ENCODE measurements at places on chromosomes 16 and 17.
A peak's percentile ranks its signal among the peaks of the same experiment; 100 is the strongest.

- DNase-seq = peak; percentile 39
These were observed 720 bp downstream of the METRN start for GRCh38 chr16:715477-716199.

- no peak for DNase-seq
These were observed 102.6 kb downstream of the SDR42E1 start for GRCh38 chr16:81908466-81909262.

DNA sequence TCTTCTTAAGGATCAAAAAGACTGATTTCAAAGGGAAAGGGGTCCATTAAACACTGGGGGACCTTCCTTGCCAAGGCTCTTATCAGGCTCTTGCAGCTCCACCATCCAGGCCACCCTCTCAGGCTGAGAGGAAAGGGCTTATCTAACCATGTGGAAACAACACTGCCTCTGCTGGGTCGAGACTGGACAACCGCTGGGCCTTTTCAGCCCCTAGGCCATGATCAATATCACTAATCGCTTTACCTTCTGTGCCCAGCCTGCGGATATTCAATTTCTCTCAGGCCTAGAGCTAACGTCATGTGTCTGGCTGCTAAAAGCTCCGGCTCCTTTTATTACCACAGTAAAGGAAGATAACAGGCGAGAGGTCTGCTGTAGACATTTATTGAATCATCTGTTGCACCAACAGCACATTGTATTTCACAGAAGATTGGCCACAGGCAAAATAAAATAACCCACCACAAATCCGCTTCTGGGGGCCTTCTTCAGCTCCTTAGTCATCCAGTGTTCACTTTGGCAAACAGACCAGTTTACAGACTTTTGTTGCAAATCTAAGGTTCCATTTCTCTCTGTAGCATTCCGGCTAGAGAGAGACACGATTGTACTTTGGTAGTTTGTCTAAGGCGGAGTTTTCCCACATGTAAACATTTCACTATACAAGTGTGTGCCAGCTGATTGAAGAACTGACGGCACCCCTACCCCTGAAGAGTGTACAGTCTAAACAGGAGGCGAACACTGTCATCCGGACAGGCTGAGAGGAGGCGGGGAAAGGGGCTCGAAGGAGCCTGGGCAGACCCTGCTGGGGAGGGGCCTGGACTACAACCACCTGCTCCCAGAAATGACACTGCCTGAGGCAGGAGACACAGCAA is 13.9 kb downstream of the CYB561 start:
- no peak for DNase-seq

GRCh38 chr16:29995324-29995910 is at the start of gene HIRIP3:
HIRIP3 (minus strand) TSS chr16:29995617; CDS start chr16:29995605, 12 bp downstream.
- DNase-seq = peak; percentile 88

DNA sequence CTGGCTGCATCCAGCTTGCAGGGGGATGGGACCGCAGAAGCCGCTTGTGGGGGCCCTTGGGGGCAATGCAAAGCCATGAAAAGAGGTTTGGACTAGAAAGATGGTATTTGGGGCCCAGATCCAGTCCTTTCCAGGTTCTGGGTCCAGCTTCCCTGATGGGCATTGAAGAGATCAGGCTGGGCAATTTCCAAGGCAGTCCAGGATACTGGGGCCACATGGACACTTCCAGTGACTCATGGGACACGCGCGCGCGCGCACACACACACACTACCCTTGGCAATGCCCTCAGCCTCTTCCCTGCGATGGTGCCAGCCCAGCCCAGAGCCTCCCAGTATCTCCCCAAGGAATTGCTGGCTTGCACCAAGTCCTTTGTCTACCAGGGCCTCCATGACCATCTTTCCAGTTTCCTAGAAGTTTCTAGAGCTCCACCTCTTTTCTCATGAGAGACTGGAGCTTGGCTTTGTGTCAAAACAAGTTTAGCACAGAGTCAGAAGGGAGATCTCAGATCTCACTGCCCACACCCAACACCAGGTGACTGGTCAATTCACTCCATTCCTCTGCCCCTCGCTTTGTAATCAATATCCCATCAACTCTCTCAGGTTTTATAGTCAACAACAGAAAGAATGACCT is 44.3 kb downstream of the WNT3 start:
- DNase-seq = no peak

- no peak for DNase-seq
These were observed 32.0 kb upstream of the SUPT4H1 start for GRCh38 chr17:58383892-58384462.

GRCh38 chr16:90026135-90026534 is 6.9 kb upstream of the DBNDD1 start:
- DNase-seq = no peak

GRCh38 chr16:80931801-80932707 is 74.6 kb downstream of the CMC2 start:
- peak; percentile 11 for DNase-seq

DNA sequence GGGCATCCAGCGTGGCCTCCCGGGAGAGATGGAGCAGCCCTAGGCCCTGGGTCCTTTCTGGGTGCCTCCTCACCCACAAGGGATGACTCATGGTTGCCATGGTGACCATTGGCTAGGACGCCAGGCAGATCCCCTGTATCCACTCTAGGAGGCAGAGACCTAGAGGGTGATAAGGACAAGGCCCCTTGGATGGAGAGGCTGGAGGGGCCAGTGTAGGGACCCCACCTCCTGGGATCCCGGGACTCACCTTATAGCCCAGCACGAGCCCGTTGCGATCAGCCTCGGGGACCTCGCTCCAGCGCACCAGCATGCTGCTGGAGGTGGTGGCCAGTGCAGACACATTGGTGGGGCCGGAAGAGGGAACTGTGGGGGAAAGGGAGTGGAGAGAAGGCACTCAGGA is 82.2 kb upstream of the CDC42EP4 start:
- no peak for DNase-seq

DNA sequence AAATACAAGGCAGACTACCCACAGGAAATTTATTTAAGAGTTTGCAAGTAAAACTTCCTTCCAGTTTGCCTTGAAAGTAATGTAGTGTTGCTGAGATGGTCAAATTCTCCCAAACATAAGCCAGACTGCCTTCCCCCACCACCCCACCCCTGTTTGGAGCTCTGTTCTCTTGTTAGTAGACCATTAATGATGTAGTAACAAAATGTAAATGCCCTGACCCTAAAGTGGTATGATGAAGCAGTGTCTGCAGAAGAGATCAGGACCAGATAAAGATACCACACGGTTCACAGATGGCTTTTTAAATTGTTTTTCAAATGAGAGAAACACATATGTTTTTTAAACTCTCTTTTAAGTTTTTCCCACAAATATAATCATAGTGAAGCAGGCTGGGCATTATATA is 136.4 kb upstream of the TMEM97 start:
- DNase-seq = no peak

GRCh38 chr16:46889245-46889941 is 5.2 kb downstream of the GPT2 start:
- no peak for DNase-seq

- DNase-seq = no peak
These were observed 17.8 kb upstream of the KCNH6 start for GRCh38 chr17:63505341-63505740.

DNA sequence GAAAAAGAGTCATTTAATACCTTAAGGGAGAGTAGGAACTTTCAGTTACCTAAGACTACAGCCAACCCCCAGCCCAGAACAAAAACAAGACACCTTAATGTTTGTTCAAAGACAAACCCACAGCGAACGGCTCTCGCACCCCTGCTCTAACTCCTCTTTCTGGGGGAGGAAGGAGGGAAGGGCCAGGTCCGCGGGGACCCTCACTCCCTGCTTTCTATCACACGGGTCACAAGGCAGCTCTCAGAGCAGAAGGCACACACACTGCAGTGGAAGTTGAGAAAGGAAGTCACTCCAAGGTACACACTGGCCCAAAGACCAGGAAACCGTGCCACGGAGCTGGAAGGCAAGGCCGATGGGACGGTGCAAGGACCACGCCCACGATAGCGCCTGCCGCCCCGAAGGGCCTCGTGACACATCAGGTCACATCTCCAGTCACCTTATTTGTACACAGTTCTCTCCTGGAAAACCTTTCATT is 10.0 kb downstream of the LITAFD start:
- no peak for DNase-seq

GRCh38 chr17:17129466-17129865 is 76.7 kb downstream of the PLD6 start:
- DNase-seq = no peak

- DNase-seq = no peak
These were observed 440.6 kb downstream of the CDH8 start for GRCh38 chr16:61595605-61596004.

GRCh38 chr16:25260416-25260815 is 2.8 kb upstream of the ZKSCAN2 start:
- DNase-seq = no peak

- no peak for DNase-seq
These were observed 128.4 kb upstream of the GOT2 start for GRCh38 chr16:58862334-58863021.

DNA sequence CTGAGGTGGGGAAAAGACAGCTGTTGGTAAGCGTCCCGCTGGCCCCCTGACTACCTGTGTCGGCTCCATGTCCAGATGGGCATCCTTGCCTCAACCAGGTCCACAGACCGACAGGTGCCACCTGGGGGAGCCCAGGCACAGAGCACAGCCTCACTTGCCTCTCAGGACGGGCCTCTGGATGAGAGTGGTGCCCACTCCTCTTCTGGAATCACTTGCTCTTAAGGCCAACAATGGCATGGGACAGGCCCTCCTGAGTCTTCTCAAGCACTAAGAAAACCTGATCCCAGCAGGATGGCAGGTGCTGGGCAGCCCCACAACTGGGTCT is 17.2 kb downstream of the SLC16A3 start:
- no peak for DNase-seq

DNA sequence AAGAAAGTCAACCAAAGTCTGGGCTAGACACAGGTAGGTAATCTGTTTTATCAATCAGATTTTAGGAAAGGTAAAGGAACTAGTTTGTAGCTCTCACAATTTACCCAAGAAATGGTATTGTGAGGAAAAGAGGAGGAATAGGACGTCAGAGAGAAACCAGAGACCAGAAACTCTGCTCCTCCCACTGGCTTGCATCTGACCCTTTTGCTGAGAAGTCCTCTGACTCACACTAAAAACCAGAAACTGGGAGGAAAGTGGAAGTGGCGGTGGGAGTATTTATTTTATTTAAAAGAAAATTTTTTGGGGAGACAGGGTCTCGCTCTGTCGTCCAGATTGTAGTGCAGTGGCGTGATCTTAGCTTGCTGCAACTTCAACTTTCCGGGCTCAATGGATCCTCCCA is 38.0 kb upstream of the MNT start:
- DNase-seq = no peak

DNA sequence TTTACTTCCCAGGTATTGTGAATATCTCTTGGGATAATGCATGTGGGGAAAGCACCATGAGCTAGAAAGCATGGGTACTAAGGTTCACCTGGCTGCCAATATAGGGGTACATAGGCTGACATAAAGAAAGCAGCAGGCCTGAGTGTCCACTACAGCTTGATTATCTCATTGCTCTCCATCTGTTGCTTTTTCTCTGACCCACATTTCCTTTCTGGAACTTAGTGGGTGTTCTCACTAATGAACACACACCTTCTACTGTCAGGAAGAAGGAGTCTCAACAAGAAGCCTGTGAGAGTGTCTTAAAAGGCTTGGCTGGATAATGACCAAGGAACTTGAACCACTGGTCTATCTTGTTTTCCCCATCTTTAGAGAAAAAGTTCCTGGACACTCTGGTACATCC is 62.5 kb downstream of the CA10 start:
- no peak for DNase-seq

DNA sequence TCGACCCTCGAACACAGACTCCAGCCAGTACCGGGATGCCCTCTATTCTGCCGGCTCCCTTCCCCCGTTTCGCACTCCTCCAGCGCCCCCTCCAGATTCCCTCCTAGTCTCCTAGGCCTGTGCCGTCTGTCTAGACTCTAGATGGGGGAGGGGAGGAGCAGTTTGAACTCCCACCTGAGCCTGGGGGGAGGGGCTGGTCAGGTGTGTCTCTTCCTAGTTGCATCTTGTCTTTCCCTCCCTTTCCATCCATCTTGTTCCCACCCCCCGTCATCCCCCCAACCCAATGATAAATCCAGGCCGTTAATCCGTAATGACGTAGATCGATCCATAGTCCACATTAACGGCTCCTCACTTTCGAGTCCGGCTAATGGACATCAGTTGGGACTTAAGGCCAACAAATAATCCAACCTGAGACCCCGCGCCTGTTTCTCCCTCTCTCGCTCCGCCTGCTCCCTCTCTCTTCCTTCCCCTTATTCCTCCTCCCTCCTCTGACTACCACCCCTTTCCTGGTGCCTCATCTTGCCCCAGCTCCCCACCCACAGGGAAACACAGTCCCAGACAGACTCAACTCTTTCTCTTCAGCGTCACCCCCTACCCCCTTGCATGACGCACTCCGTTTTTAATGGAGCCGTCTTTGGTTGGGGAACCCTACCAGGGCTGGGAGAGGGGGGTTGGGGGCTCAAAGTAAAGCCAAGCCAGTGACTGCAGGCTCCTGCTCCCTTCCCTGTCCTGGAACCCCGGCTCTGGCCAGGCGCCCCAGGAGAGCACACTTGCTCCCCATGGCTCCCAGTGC is 3.4 kb upstream of the HOXB5 start:
- DNase-seq = no peak

DNA sequence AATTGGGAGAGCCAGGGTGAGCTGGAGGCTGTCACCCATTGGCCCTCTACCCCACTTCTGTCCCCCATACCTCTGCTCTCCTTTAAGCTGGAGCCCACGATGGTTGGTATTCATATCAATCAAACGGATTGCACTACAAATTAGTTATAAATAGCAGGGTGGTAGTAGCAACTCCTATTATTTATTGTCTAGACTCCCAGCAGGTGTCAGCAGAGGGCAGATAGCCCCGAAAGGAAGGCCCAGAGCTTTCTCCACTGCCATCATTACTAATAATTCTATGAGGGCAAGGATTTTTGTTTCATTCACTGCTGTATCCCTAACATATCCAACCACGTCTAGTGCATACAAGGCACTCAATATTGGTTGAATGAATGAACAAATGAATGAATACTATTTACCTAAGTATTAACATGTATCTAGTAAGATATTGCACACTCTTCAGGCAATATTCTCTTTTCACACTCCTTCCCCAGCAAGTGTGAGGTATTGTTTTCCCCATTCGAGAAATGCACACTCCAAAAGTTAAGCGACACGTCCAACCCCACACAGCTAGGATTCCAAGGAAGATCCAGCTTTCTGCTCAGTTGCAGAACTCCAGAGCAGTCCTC is 6.3 kb downstream of the C17orf50 start:
- peak; percentile 29 for DNase-seq

GRCh38 chr16:25977121-25977520 is 285.4 kb downstream of the HS3ST4 start:
- no peak for DNase-seq

DNA sequence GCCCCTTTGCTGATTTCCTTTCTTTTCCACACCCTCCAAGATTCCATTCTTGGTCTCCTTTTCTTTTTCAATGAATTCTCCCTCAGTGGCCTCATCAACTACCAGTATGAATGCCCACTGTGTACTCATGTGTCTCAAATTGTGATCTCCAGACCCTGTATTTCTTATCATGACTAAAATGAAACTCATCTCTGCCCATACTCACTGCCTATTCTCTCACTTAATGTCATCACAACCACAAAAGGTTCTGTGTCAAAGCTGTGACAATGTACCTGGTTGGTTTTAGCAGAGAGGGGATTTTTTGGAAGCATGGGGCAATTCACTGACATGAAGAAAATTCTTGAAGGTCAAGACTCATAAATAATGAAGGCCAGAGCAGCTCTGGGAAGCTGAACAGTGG is 11.5 kb upstream of the TBX4 start:
- DNase-seq = no peak

- DNase-seq = no peak
These were observed 31.1 kb upstream of the HELZ start for GRCh38 chr17:67276075-67276474.

- no peak for DNase-seq
These were observed 8.8 kb upstream of the GJD3 start for GRCh38 chr17:40373324-40373723.
